ENCODE measurements at places on chromosomes 6 and 20.
A peak's percentile ranks its signal among the peaks of the same experiment; 100 is the strongest.

DNA sequence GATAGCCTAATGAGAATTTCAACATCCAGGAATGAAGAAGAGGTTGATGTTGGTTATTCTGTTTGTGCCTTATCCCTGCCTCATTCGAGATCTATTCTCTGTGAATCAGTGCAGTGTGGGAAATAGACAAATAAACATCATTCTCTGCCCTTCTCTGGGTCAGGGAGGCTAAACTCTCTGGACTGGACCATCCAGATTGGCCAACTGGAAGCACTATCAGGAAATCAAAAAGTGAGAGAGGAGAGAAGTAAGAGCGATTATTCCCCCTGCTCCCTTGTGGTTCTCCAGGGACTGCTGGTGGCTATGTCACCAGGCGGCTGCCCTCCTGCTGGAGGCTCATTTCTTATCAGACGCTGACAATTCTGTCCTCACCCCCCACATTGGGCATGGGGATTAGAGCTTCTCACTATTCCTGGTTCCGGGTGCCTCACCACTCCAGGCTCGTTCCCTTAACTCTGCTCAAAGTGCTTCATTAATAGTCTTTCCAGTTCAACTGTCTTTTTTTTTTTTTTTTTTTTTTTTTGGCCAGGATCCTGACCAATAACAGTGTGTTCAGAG lies 201.7 kb upstream of the RREB1 start:
- no peak for DNase-seq

DNA sequence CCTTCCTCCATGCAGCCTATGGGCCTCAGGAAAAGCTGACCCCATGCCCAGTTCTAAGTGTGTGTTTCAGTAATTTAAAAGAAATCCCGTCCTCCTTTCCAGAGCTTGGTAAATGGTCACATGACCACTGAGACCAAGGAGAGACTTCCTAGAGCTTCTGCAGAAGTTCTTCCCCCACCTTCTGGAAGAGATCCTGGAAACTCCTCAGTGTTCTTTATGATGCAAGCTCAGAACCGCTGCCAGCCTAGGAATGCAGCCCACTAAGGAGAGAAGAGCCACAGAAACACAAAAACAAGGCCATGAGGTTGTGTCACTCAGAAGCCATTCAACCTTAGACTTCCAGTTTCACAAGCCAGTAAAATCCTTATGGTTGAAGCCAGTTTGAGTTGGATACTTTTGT lies 348.4 kb downstream of the TPBG start:
- peak; percentile 57 for DNase-seq

DNA sequence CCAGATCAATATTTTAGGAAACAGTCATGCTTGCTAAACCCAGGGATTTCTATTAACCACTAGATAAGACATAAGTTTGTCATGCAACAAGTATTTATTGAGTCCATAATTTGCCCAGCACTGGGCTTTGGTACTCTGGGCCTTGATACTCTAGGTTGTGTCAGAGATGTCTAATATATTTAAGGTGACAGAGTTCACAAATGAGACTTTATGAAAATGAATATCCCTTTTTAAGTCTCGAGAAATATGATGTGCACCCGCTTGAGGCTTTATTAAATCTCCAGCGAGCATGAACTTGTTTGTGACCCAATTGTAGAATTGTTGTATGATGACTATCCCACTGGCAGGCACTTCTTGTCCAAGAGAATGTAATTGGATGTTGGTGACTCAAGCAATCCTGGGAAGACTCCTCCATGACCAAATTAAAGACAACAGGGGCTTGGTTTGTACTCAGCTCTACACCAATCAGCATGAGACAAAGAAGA lies 109.2 kb downstream of the ESR1 start:
- peak; percentile 53 for DNase-seq

GRCh38 chr6:6946206-6947155 lies 161.3 kb upstream of the RREB1 start:
- DNase-seq: no peak

DNA sequence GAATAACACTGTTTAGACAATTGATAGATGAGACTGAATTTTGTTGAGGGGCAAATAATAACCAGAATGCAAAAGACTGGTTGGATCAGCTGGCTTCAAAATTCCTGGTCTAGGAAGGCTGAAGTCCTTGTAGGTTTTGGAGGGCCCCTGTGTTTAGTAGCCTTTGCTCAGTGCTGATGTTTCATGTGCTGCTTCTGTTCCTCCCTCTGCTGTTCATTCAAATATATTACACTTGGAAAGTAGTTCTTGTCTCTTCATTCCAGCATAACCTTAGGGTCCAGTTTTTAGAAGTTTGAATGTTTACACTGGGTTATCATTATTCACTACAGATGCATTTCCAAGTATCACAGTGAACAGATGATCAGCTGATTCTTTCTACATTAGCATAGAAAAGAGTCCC lies 72.5 kb downstream of the FLRT3 start:
- no peak for DNase-seq

All from tibial artery (tissue), 4 donors.